SJCRH30 (cell line): ENCODE measurements at places on chromosomes 2 and 18.

GRCh38 chr2:235866373-235866772 lies 301.8 kb downstream of the GBX2 start:
- DNase-seq: no peak

DNA sequence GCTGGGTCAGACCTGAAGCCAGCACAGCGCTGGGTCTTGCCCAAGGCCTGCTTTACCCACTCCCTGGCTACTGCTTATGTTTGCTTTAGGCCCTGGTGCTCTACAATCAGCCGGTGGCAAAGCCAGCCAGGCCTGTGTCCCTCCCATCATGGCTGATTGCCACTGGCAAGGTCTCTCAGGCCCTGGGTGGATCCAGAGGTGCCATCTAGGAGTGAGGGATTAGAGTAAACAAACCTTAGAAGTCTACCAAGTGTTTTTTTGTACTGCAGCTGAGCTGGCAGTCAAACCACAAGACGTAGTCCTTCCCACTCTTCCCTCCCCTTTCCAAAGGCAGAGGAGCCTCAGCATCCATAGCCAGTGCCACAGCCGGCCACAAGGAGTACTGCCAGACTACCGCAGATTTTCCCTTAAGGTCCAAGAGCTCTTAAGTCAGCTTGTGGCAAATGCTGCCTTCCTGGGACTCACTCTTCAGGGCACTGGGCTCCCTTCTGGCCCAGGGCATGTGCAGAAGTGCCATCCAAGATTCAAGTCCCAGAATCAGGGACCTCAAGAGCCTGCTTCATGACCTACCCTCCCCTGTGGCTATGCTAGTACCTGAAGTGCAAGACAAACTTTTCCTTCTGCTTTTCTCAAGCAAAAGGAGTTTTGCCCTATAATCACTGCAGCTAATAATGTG lies 20.0 kb downstream of the IL1RL2 start:
- no peak for DNase-seq

DNA sequence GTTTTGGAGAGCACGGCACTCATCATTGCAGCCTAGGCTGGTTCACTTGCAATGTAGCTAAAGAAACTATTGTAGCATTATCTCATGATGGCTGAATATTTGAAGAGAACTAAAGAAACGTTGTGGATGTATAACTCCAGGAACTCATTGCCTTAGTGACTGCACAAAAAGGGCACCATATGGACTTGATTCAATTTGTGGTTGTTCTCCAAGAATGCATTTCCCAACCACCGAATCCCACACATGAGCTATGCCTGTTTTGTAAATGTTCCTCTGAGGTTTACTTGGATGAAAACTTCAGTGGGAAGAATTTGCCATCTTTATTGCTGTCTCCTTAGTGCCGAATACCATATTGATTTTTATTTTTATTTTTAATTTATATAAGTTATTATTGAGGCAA lies 43.5 kb downstream of the DOK6 start:
- no peak for DNase-seq

DNA sequence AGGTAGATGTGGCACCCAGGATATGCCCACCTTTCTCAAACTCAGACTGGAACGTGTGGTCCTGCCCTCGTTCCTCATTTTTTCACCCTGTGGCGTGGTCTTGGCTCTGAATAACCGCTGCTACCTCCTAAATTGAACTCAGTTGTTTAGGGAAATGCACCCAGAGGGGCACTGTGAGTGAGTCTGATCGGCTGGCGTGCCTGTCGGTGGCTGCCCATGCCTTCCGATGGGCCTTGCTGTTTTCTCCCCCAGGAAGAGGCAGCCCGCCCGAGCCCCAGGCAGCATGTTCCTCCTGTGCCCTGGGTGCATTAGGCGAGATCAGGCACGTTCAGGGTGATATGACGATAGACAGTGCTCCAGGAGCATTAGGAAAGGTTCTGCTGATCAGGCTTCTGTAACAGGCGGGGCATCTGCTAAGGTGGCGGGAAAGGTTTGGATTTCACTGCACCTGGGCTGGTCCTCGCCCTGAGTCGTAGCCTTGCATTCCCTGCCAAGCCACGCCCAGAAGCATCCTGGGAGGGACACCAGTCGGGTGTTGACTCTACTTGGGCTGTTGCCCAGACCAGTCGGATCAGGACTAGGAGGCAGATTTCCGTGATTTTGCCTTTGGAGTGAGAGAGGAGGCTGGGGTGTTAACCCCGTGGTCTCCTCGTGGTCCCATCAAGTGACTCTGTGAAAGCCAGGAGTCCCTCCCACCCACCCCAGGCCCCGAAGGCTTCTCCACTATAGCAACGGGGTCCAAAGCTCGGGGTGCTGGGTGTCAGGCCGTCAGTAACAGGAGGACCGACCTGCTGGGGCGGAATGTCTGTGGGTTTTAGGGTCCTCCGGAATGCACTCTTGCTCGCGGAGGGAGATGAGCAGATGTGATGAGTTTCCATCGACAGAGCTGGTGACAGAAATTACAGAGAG lies 75.1 kb downstream of the SH3BP4 start:
- no peak for DNase-seq

- DNase-seq: no peak
These were observed 60.5 kb upstream of the TFPI start for GRCh38 chr2:187614756-187615155.

DNA sequence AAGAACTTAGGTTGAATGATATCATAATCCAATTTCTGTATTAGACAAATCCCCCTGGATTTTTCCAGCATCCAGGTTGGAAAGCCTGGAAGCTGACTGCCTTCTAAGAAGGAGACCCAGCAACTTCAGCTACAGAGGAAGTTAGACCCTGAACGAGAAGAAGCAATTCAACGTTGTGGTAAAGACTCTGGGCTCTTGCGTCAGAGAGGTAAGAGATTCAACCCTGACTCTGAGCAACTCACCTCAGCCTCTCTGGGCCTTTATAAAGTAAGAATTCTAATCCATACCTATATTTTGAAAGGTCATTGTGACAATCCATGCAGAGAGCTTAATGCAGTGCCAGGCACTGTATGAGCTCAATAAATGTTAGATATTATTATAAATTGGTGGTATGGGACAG lies 9.7 kb downstream of the E2F6 start:
- no peak for DNase-seq

DNA sequence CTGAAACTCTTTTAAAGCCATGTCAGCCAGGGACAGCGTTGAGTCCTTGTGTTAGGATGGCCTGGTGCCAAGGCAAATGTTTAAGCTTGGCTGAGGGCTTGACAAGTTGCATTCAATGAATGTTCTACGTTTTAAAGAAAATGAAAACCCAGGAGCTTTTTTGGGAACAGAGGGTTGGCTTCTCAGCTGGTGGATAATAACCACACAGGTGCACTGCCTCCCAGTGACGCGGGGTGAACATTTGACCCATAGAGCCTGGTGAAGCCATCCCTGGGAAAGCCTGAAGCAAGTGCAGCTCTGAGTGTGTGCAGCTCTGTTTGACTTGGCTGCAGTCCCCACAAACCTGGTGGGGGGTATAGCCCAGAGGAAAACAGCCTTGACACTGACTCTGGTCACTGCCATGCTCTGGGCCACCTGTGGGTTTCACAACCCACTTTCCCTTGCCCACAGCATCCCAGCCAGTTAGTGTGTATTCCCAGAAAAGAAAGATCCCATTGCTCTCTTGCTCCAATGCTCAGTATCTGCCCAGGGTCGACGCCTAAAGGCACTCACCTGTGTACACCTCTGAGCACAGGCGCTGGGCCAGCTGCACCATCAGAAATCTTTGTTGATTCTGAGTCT lies 874.9 kb downstream of the RNF144A start:
- no peak for DNase-seq

GRCh38 chr2:234304950-234305349 lies 191.9 kb downstream of the ARL4C start:
- DNase-seq: no peak

- DNase-seq: no peak
These were observed 8.4 kb upstream of the CREG2 start for GRCh38 chr2:101395545-101396315.

GRCh38 chr2:66957198-66957597 lies 439.9 kb upstream of the ETAA1 start:
- DNase-seq: no peak

DNA sequence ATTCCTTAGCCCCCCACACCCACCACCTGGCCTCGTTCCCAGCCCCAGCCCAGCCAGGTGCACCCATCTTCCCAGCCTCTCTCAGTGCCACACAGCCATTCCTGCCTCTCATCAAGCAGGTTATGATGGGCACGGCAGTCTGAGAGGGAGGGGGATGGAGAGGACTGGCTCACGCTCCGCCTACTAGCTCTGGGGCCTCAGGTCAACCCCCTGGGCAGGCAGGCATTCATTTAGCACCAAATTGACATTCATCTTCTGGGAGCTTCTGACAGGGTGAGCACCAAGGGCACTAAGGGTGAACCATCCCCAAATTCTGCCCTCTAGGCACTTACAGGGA lies 66.2 kb upstream of the FOSL2 start:
- DNase-seq: no peak

GRCh38 chr18:79397247-79397829 lies 1.6 kb downstream of the NFATC1 start:
- DNase-seq: no peak

DNA sequence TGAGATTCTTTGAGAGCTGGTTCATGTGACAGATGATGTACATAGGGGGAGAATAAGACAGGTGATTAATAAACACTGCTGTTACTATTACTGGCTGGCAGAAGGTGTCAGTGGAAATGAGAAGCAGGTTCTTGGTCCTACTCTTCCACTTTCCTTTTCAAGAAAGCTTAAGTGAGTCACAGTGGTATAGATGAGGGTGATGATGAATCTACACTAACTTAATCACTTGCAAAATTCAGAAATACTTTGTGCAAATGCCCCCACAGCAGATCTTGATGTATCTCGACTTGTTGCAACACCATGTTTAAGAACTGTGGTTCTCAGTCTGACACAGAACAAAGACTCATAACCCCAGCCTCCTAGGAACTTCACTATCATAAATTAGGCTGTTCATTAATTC lies 35.9 kb upstream of the MGAT5 start:
- no peak for DNase-seq

- DNase-seq: no peak
These were observed 7.4 kb upstream of the VRK2 start for GRCh38 chr2:58039170-58039611.
